ENCODE measurements at places on chromosomes 7 and 10.

- DNase-seq = no peak
These were observed 43.5 kb downstream of the ADK start for GRCh38 chr10:74194545-74194944.

- no peak for DNase-seq
These were observed 157.1 kb downstream of the PIP4K2A start for GRCh38 chr10:22557321-22557720.

GRCh38 chr10:80921032-80921431 lies 383.3 kb downstream of the SH2D4B start:
- DNase-seq = no peak

DNA sequence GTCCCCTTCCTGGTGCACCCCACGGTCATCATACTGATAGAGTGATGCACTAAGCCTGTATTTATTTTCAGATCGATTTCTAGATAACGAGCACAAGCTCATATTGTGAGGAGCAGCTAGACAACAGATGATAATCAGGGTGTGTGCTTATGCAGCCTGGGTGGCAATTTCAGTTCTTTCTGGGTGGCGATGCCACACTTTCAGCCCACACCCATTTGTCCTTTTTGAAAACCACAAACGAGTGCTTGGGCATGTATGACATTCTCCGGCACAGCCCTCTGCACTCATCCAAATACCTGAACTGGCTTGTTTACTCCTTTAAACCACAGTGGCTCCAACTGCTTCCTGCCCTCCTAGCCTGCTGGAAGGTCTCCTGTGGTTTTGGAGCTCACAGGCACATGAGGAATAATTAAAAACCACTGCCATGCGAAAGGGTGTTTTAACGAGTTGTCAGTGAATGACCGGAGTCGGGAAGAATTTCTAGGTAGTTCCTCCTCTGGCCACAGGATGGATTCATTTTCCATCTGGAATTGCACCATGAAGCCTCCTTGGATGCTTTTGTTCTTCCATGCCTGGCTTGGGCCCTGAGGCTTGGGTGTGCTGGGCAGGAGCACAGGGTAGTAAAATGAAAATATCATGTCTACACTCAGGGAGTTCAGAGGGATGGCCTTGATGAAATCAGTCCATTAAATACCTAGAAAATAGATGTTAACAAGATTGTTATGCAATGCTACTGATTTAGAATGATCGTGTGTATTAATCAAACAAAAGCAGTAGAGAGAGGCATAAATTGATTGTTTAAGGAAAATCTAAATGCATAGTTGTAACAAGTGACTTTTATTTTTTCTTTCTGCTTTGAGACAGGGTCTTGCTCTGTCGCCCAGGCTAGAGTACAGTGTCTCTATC lies 52.4 kb upstream of the ITGB1 start:
- DNase-seq = peak; percentile 14

- DNase-seq = no peak
These were observed 11.9 kb downstream of the ERCC6 start for GRCh38 chr10:49527061-49527460.

GRCh38 chr10:112261281-112261822 lies 21.8 kb upstream of the TECTB start:
- no peak for DNase-seq

Measured in stimulated activated CD4-positive, alpha-beta T cell treated with anti-CD3 and anti-CD28 coated beads, Interleukin-15, amount 100 ng/mL, for 1 hour (primary cell).